Chondrocyte (in vitro differentiated cells): ENCODE measurements at places on chromosomes 6 and 20. TPM values are rescaled to one million over a fixed set of nuclear protein-coding genes. Genes with fewer than 3 reads are reported as not detected.

DNA sequence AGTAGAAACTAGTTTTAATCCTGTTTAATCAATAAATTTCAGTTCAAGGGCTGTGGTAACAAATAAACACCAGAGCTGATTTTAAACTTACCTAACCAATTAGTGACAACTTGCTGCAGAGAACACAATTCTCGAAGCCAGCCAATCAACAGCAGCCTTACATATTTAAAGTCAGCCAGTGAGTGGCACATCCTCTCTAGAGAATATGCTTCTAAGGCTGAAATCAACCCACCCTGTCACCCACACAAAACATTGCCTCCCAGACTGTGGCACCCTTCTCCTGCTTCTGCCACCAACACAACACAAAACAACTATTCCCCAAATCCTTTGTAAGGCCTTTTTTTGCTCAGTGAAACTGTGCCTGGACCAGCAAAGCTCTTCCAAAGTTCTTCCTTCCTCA is 306.0 kb downstream of the EYA4 start:
- H3K27me3 ChIP-seq = no peaks in the 10 kb centered on the region
- H3K27ac ChIP-seq = peak overlapping the region; percentile 5
- DNase-seq = no peak
- no peak overlapping the region for H3K4me3 ChIP-seq
- H3K4me1 ChIP-seq = peaks cover 59% of the 10 kb centered on the region

DNA sequence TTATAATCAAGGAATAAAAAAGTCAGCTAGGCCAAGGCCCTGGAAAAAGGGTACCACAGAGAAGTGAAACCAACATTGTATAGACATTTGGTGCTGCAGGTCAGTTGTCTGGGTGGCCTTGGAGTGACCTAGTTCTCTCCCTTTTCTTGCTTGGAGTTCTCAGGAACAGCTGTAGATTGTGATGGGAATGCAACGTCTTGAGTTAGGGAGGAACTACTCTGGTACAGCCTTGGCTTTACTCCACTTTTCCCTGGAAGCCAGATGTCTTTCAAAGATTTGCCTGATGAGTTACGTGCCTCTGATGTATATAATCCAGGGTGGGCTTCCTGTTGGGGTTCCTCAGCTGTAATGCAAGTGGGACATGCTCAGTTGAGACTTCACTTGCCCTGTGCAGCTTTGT is 694.7 kb downstream of the HTR1B start:
- no peaks in the 10 kb centered on the region for H3K4me1 ChIP-seq
- no peaks in the 10 kb centered on the region for H3K36me3 ChIP-seq
- no peak overlapping the region for H3K4me3 ChIP-seq
- no peak for DNase-seq

DNA sequence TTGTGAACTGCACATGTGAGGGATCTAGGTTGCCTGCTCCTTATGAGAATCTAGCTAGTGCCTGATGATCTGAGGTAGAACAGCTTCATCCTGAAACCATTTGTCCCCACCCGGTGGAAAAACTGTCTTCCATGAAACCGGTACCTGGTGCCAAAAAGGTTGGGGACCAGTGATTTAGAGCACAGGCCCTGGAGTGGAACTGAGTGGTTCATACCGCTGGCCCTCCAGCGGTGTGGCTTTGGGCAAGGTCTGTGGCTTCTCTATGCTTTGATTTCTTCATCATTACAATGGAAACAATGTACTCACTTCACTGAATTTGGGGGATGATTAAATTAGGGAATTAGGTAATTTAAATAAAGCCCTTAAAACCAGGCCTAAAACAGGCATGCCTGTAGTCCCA is 36.3 kb downstream of the CD164 start:
- DNase-seq = no peak
- no peak overlapping the region for H3K27ac ChIP-seq
- peaks cover 5% of the 10 kb centered on the region for H3K4me1 ChIP-seq
- no peaks in the 10 kb centered on the region for H3K27me3 ChIP-seq

Gene CGA
- 1.3 TPM in 1 of 3 replicates, not detected in the others for total RNA-seq

GRCh38 chr20:14478126-14478525 is 140.7 kb upstream of the FLRT3 start:
- no peak overlapping the region for H3K4me3 ChIP-seq
- no peak overlapping the region for H3K27ac ChIP-seq
- no peaks in the 10 kb centered on the region for H3K27me3 ChIP-seq
- no peak for DNase-seq
- no peaks in the 10 kb centered on the region for H3K36me3 ChIP-seq

GRCh38 chr6:34950849-34951248 is 61.8 kb downstream of the ANKS1A start:
- no peak overlapping the region for H3K4me3 ChIP-seq
- H3K36me3 ChIP-seq = no peaks in the 10 kb centered on the region
- no peak for DNase-seq
- H3K27me3 ChIP-seq = no peaks in the 10 kb centered on the region
- peaks cover 29% of the 10 kb centered on the region for H3K4me1 ChIP-seq
- peak overlapping the region; percentile 82 for H3K27ac ChIP-seq

Gene EFCAB8
- total RNA-seq = 0.32 to 0.67 TPM (median 0.51 TPM) in 3 replicates

GRCh38 chr20:19071446-19071725 is 141.1 kb upstream of the SLC24A3 start:
- H3K4me1 ChIP-seq = no peaks in the 10 kb centered on the region
- H3K27me3 ChIP-seq = no peaks in the 10 kb centered on the region
- no peak for DNase-seq
- no peak overlapping the region for H3K27ac ChIP-seq
- no peak overlapping the region for H3K4me3 ChIP-seq
- H3K36me3 ChIP-seq = no peaks in the 10 kb centered on the region

- H3K4me1 ChIP-seq = peaks cover 24% of the 10 kb centered on the region
- H3K4me3 ChIP-seq = no peak overlapping the region
- peak overlapping the region; percentile 89 for H3K27ac ChIP-seq
- H3K27me3 ChIP-seq = no peaks in the 10 kb centered on the region
Measured at GRCh38 chr6:30813631-30814145, 69.3 kb upstream of the IER3 start.

DNA sequence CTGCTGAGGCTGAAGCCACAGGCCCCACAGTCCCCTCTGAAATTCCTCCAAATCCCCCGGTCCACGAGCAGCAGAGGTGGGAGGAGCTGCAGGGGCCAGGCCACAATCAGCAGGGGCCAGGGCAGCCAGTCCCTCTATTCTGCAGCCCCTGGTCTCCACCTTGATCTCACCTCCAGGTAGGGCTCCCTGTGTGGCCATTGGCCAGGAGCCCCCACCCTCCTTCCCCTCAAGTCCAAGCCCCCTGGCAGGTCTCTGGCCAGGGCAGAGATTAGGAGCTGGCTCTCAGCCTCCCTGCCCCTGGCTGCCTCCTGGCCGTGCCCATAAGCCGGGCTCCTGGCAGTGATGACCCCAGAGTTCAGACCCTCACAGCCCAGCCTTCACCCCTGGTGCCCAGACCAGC is 34.7 kb downstream of the YTHDF1 start:
- DNase-seq = no peak
- peaks cover 11% of the 10 kb centered on the region for H3K4me1 ChIP-seq
- H3K27me3 ChIP-seq = peaks cover 30% of the 10 kb centered on the region
- H3K36me3 ChIP-seq = peaks cover 1% of the 10 kb centered on the region
- no peak overlapping the region for H3K4me3 ChIP-seq

DNA sequence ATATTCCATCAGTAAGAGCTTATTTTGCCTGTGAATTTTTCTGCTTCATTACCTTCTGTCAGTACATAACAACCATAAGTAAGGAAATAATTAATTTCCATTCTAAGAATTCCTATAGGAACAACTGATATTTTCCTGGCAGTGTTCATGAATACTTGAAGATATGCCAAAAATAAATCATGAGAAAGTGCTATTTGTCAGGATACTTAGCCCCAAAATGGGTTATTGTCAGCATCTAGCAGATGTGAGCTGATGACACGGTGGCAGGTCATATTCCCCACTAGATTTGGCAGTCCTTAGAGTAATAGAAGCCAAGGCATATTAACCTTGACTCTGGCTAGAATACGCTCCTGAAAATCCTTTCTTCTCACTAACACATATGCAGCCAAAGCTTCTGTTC is 43.2 kb upstream of the CRISP1 start:
- H3K4me1 ChIP-seq = peaks cover 15% of the 10 kb centered on the region
- DNase-seq = no peak
- H3K4me3 ChIP-seq = no peak overlapping the region
- no peaks in the 10 kb centered on the region for H3K36me3 ChIP-seq

Gene CENPW
- total RNA-seq = 11.5 to 17.0 TPM (median 12.1 TPM) in 3 replicates

DNA sequence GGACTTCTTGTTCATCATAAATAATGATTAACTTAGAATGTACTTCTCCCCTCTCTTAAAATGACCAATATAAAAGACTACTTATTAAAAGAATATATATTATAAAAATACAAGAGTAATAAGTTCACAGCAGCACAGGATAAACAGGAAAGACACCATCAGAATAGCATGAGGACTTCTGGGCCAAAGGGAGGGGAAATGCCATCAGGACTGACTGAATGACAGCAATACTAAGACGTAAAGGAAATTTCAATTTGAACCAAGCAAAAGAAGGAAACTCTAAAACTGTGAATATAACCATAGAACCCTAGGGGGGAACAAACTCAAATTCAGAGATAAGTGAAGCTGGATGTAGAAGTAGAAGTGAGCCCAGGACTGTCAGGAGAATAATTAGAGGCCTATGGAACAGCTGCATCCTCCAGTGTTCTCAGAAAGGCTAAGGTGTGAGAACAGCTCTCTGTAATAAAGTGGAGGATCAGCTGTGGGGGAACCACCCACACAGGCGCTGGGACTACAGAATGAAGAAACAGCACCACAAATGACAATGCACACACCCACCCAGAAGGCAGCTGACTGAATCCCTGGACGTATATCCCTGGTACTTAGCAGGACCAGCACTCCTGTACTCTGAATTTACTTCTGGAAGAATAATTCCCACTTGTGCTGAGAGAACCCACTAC is 37.8 kb downstream of the ZHX3 start:
- no peak overlapping the region for H3K4me3 ChIP-seq
- peak overlapping the region; percentile 79 for H3K27ac ChIP-seq
- peaks cover 47% of the 10 kb centered on the region for H3K4me1 ChIP-seq
- H3K27me3 ChIP-seq = no peaks in the 10 kb centered on the region
- DNase-seq = no peak

- H3K27me3 ChIP-seq = no peaks in the 10 kb centered on the region
- no peak overlapping the region for H3K4me3 ChIP-seq
- no peaks in the 10 kb centered on the region for H3K36me3 ChIP-seq
- H3K27ac ChIP-seq = peak overlapping the region; percentile 23
- no peak for DNase-seq
Measured at GRCh38 chr6:128432394-128432793, 88.0 kb downstream of the PTPRK start.

- no peaks in the 10 kb centered on the region for H3K4me1 ChIP-seq
- H3K4me3 ChIP-seq = no peak overlapping the region
- no peaks in the 10 kb centered on the region for H3K36me3 ChIP-seq
- H3K27ac ChIP-seq = no peak overlapping the region
- H3K27me3 ChIP-seq = no peaks in the 10 kb centered on the region
Measured at GRCh38 chr6:78192057-78192456, 539.2 kb downstream of the MEI4 start.

Gene FOXC1
- 84.2 to 125 TPM (median 84.4 TPM) in 3 replicates for total RNA-seq

DNA sequence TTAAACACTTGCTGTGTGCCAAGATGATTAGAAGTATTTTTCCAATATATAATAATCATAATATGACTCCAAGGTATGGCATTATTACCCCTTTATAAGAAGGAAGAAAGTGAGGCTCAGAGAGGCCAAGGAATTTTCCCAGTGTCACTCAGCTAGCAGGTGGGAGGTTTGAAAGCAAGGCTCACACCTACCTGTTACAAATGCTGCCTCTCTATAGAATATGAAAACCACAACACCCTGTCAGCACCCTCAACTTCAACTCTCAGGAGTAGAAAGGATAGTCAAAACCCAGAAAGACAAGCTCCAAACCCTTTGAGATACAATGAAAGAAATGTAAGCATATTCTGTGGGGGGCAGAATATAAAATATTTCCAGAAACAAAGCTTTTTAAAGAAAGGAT is 76.7 kb downstream of the LAMP5 start:
- H3K27ac ChIP-seq = no peak overlapping the region
- H3K4me3 ChIP-seq = no peak overlapping the region
- no peak for DNase-seq

- no peak for DNase-seq
- peak overlapping the region; percentile 76 for H3K27ac ChIP-seq
- no peak overlapping the region for H3K4me3 ChIP-seq
- peaks cover 23% of the 10 kb centered on the region for H3K36me3 ChIP-seq
- H3K27me3 ChIP-seq = no peaks in the 10 kb centered on the region
Measured at GRCh38 chr6:150915880-150916265, 50.4 kb downstream of the MTHFD1L start.
